ENCODE measurements at places on chromosomes 2 and 18. TPM values are rescaled to one million over a fixed set of nuclear protein-coding genes. Genes with fewer than 3 reads are reported as not detected.

Gene ALK
- 0.13 TPM for polyA plus RNA-seq

Gene MC2R
- not detected for polyA plus RNA-seq

Gene AUP1
- polyA plus RNA-seq = 69.7 TPM

Gene CHRND
- polyA plus RNA-seq = not detected

Gene ERCC3
- 15.9 TPM for polyA plus RNA-seq

Gene PMAIP1
- polyA plus RNA-seq = 3.6 TPM

Gene CHRNG
- polyA plus RNA-seq = 0.10 TPM

Gene CFAP53
- not detected for polyA plus RNA-seq

Gene NEUROD1
- polyA plus RNA-seq = not detected

Gene CLIP4
- 21.7 TPM for polyA plus RNA-seq

Gene NOP58
- polyA plus RNA-seq = 90.8 TPM

Gene ADD2
- 5.3 TPM for polyA plus RNA-seq

Gene MLPH
- not detected for polyA plus RNA-seq

Gene CNTNAP5
- polyA plus RNA-seq = not detected

Gene CTLA4
- 1.9 TPM for polyA plus RNA-seq

Gene DYNAP
- polyA plus RNA-seq = not detected

Gene SF3B1
- polyA plus RNA-seq = 145 TPM

Gene SLC9A2
- 0.07 TPM for polyA plus RNA-seq

Gene LOXL3
- 0.17 TPM for polyA plus RNA-seq

Gene IKZF2
- 1.9 TPM for polyA plus RNA-seq

Gene CCDC121
- polyA plus RNA-seq = 1.7 TPM

Gene ITPRID2
- 6.8 TPM for polyA plus RNA-seq

Gene MOB4
- 39.6 TPM for polyA plus RNA-seq

Gene NPPC
- not detected for polyA plus RNA-seq

Gene C1GALT1C1L
- not detected for polyA plus RNA-seq

Gene LIMS3
- 1.8 TPM for polyA plus RNA-seq

Gene DSEL
- polyA plus RNA-seq = 0.23 TPM

Gene GALNT13
- polyA plus RNA-seq = not detected

Gene MALL
- polyA plus RNA-seq = not detected

Gene ST8SIA3
- not detected for polyA plus RNA-seq

Gene NUP35
- polyA plus RNA-seq = 5.2 TPM

Gene TLX2
- not detected for polyA plus RNA-seq

Gene CHRNA1
- not detected for polyA plus RNA-seq

Gene CABYR
- polyA plus RNA-seq = not detected

Gene USP37
- 10.1 TPM for polyA plus RNA-seq

Gene ABCA12
- polyA plus RNA-seq = not detected

Gene LANCL1
- 20.5 TPM for polyA plus RNA-seq

Gene MARCHF4
- not detected for polyA plus RNA-seq
